Renal cortical epithelial cell (primary cell): ENCODE measurements at places on chromosomes 6 and 20.
A peak's percentile ranks its signal among the peaks of the same experiment; 100 is the strongest.

GRCh38 chr6:11976489-11976888 is 35.6 kb upstream of the HIVEP1 start:
- no peak for DNase-seq

DNA sequence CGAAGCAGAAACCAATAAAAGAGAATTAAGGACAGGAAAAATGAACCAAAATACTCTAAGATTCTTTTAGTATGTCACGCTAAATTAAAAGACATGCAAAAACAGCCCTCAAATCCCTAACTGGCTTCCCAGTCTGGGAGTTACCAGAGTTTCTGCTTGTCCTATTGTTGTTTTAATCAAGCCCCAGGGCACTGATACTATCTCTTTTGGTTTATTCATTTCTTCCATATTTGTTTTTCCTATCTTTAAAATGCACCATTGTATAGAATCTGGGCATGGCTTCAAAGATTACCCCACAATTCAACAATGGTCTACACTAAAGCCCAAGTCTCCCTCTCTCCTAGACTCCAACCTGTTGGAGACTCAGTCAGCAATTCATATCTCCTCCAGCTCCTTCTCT is 169.1 kb downstream of the MYLK4 start:
- no peak for DNase-seq

DNA sequence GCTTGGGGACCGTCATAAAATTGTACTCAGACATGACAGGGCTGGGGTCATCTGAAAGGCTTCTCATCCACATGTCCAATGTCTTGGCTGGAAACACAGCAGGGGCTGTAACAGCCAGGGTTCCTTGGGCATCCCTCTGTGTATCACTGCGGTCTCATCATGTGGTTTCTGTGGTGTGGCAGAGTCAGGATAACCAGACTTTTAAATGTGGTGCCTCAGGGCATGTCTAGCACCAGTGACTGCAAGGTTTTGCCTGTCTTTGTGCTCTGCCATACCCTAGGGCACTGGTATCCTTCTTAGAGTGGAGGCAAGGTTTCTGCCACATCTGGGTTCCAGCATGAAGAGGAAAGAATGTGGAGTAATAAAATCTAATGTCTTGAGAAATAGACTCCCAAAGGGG is 124.2 kb downstream of the PLEKHG1 start:
- DNase-seq = peak; percentile 51

- no peak for DNase-seq
These were observed 9.8 kb downstream of the SYCP2L start for GRCh38 chr6:10896691-10897090.

- DNase-seq = no peak
These were observed 51.8 kb upstream of the APCDD1L start for GRCh38 chr20:58566981-58567380.

GRCh38 chr6:107635057-107635515 is 145.2 kb downstream of the SOBP start:
- DNase-seq = no peak

DNA sequence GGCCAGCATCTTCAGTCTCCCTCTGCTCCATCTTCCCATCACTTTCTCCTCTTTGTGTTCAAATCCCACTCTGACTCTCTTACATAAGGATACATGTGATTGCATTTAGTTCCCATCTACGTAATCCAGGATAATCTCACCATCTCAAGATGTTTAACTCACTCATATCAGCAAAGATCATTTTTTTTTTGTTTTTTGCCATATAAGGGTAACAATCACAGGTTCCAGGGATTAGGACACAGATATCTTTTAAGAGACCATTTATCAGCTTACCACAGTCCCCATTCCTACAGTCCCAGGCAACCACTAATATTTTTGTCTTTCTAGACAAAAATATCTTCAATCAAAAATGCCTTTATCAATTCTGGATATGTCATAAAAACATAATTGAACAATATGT is 3.2 kb upstream of the TREML2 start:
- DNase-seq = no peak

GRCh38 chr6:124881898-124882578 is 80.2 kb upstream of the RNF217 start:
- peak; percentile 52 for DNase-seq

- DNase-seq = no peak
These were observed 58.1 kb downstream of the RNF217 start for GRCh38 chr6:125020385-125020784.

GRCh38 chr20:23702021-23702420 is 13.2 kb upstream of the CST4 start:
- DNase-seq = no peak

- peak; percentile 2 for DNase-seq
These were observed 748.4 kb upstream of the CHD6 start for GRCh38 chr20:42366626-42367025.

DNA sequence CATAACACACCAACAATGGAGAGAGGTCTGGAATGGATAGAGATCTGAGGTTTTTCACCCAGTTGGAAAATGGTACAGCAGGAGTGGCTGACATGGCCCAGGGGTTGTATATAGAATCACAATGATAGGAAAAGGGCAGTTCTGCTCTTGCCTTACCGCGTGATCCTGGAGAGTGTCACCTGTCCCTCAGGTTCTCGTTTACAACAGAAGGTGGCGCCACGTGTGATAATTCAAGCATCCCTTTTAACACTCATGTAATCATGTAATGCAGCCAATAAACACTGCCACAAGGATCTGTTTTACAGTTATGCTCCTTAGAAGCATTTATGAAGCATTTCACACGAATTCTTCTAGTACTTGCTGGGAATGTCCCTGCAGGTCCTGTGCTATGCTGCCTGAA is 12.9 kb upstream of the WFDC2 start:
- peak; percentile 47 for DNase-seq

DNA sequence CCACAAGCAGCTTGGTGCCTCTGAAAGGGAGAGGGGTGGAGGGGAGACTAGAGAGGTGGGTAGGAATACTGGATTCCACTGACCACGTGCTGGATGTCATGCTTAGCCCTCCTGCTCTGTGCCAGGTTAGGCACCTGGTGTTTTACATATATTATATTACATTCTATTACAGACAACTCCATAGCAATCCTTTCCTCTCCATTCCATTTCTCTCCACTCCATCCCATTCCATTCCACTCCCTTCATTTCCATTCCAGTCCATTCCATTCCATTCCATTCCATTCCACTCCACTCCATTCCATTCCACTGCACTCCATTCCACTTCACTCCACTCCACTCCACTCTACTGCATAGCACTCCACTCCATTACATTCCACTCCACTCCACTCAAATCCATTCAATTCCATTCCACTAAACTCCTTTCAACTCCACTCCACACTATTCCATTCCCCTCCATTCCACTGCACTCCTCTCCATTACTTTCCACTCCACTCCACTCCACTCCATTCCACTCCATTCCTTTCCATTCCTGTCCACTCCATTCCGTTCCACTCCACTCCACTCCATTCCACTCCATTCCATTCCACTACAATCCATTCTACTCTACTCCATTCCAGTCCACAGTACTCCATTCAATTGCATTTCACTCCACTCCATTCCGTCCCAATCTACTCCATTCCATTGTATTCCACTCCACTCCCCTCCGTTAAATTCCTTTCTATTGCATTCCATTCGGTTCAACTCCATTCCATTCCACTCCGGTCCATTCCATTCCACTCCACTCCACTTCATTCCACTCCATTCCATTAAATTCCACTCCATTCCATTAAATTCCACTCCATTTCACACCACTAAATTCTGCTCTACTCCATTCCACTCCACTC is 27.2 kb upstream of the DEFB125 start:
- no peak for DNase-seq

DNA sequence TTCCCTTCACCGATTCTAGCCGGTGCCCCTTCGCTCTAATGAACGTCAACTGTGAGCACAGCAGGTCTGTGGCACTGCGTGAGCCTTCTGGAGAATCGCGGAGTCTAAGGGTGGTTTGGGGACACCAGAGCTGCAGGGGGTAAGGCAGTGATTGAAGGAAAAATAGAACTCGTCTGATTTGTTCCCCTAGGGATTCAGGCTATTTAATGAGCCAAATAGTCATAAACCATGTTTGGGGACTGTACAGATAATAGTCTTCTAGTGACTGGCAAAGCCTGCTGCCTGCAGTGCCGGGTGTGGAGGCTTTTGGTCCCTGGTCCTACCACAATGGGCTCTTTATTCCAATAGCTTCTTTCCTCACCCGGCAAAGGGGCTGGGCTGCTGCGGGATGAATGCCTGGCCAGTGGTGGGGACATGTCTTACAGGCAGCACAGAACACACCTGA is 11.1 kb upstream of the NTSR1 start:
- DNase-seq = no peak

DNA sequence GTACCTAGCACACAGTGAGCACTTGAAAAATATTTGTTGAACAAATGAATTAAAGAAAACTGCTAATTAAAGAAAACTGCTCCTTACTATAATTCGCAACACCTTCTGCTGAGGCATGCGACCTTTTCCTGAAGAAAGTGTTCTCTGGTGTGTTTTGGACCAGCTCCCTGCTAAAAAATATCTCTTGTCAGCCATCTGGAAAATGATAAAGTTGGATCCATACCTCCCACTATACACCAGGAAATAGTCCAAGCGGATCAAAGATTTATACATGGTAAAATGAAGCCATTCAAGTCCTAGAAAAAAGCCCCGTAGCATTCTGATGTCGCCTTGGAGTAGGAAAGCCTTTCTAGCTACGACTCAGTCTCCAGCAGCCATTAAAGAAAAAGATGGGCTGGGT is 43.3 kb downstream of the OVOL2 start:
- DNase-seq = no peak

DNA sequence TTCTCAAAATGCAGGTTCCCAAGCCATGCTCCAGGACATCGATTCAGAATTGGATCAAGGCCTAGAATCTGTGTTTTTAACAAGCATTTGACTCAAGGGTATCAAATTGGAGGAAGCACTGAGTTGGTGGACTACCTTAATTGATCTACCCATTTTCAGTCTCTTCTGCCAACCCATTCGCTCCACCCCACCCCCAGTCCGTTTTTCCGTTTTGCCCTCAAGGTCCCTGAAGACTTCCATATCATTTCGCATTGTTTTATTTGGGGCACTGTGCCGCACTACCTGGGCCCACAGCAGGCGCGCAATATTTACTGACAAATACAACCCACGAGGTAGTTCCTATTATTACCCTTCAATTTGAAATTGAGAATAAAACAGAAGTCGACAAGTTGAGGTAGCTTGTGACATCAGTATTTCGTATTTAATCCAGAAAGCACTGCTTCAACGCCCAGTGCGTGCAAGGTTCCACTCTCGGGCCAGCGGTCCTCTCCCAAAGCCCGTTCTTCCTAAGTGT is 557 bp upstream of the DHX35 start:
- DNase-seq = no peak

DNA sequence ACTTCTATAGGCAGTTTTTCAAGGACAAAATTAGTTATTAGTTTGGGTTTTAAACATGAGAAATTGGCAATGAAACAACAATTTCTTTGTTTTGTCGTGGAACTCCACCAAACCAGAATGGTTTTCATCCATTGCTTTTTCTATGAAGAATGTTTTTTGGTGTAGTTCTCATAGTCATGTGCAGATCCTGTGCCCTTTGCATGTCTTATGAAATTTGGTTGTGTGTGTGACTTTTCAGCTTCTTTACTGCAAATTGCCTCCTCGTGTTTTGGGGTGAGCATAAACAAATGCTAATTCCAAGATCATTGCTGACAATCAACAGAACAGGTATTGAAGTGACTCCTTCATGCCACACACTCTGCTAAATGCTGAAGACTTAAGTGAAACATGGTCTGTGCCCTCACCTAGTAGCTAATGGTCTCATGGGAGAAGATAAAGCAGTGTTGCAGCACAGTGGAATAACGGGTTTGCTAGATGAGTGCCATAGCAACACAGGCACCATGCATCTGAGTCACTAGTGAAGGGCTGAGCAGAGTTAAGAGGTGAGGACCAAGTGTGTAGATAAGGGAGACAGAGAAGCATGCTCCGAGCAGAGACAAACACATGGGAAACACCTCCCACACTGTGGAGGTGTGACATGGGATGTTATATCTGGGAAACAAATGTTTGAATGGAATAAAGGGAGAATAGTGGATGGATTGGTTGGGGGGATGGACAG is 120.0 kb downstream of the SLC16A10 start:
- no peak for DNase-seq

DNA sequence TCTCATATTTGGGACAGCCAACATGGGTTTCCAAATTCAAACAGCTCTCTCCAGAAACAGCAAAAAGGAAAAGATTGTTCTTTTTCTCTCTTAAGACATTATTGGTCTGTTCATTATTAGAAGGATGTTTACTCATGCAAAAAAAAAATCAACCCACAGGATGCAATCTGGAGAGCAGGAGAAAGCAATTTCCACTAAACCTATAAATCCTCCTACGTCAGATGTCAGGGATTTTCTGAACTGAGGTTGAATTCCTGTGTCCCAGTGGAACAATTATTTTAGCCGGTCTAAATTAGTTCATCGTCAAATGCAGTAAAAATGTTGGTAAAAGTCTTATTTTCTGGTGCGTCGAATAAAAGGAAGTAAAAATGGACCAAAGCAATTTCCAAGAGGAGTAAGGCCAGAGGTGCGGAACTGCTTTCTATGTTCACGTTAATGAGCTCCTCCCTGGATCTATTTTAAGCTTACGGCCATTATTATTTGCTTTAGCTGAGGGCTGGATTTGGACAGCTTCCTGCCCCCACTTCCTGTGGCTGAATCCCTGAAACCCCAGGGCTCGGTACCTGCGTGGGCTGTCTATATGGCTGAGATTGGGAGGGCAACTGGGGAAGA is at the start of gene GABRR1:
Gene GABRR1, minus strand, starts transcription at position 60 of the 612 bp plus-strand sequence. Its CDS starts 36 bp downstream, at position 24.
- DNase-seq = no peak
